ENCODE measurements at places on chromosomes 16 and 17.

DNA sequence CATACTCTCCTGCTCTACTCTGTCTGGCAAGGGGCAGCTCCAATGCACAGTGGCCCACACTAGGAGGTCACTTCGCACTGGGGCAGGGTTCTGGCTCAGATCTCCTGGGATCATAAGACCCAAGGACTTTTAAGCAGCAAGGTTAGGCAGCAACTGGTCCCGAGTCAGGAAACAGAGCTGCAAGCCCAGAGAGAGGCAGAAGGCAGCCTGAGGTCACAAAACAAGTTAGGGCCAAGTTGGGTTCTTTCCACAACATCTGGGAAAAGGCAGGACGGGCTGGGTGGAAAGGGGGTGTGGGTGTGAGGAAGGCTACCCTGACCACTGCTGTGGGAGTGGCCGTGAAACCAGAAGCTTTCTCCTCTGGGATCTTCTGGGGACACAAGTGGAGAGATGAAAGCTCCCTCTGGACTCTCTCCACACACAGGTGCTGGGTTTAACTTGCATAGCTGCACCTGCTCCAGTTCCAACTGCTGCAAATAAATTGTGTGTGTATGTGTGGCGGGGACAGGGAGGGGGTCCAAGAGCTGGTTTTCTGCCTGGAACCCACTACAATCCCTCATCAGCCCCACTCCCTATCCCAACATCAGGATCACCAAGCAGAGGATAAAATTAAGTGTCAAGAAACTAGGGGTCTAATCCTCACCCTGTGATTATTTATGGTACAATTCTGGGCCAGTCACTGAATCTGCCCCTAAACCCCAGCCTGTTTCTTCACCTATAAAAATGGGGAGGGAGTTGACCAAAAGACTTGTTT is 8.0 kb upstream of the TSPOAP1 start:
- DNase-seq: peak; percentile 44

GRCh38 chr17:4535667-4536258 is 19.4 kb downstream of the MYBBP1A start:
- no peak for DNase-seq

DNA sequence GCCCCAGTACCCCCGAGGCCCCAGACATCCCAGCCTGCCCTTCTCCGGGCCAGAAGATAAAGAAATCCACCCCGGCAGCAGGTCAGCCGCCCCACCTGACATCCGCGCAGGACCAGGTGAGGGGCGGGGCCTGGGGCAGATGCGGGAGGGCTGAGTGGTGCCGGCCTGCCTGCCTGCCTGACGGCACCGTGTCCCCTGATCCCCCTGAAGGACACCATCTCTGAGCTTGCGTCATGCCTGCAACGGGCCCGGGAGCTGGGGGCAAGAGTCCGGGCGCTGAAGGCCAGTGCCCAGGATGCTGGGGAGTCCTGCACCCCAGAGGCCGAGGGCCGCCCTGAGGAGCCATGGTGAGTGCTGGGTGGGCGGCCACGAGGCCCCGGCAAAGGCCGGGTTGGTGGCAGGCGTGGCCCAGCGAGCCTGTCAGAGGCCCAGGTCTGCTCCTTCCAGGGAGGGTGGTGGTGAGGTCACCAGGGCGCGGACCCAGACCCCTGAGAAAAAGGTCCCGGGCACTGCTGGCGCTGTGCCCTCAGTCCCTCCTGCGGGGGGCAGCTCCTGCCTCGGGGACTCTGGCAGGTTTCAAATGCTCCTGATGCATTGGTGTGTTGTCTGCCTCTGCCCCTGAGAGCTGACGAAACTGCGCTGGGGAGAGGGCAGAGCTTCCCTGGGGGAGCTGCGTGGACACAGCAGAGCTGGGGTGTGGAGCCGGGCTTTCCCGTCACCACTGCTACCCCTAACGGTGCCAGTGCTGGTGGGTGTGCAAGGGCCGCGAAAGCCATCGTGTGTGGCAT is 1.2 kb downstream of the CDT1 start:
- peak; percentile 64 for DNase-seq

DNA sequence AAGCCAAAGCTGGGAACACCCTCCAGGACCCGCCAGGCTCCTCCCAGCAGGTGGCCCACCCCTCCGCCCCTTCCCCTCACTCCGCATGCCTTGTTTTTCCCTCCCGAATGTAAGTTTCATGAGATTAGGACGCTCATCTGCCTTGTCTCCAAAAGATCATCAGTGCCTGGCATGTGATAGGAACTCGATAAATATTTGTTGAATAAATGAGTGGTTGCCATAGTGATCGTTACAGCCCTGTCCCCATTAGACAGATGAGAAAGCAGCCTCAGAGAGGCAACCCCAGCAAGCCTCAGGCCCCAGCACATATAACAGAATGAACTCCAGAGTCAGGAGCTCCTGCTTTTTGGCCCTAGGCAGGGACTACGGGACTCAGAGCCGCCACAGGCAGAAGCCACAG is 5.0 kb downstream of the CAMKK1 start:
- DNase-seq: no peak

Data from SK-N-SH (cell line).